Iris pigment epithelial cell (primary cell): ENCODE measurements at places on chromosomes 12 and 14.

DNA sequence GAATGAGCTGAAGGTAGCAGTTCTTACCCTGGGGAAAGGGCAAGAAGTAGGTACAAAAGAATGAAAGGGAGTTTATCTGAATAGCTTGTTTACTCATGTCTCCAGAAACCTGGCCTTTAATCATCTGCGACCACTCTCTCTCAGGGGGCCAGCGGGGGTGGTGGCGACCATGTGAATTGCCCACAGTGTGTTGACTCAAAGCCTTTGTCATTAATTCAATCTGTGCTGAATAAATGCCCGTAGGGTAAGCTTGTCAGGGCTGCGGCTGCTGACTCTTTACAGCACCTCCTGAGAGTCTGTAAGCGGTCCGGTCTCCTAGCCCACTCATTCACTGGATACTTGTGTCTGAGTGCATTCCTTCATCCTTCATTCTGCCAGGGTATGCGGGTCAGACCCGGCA, 874.4 kb downstream of the SLC6A15 start:
- DNase-seq = no peak

DNA sequence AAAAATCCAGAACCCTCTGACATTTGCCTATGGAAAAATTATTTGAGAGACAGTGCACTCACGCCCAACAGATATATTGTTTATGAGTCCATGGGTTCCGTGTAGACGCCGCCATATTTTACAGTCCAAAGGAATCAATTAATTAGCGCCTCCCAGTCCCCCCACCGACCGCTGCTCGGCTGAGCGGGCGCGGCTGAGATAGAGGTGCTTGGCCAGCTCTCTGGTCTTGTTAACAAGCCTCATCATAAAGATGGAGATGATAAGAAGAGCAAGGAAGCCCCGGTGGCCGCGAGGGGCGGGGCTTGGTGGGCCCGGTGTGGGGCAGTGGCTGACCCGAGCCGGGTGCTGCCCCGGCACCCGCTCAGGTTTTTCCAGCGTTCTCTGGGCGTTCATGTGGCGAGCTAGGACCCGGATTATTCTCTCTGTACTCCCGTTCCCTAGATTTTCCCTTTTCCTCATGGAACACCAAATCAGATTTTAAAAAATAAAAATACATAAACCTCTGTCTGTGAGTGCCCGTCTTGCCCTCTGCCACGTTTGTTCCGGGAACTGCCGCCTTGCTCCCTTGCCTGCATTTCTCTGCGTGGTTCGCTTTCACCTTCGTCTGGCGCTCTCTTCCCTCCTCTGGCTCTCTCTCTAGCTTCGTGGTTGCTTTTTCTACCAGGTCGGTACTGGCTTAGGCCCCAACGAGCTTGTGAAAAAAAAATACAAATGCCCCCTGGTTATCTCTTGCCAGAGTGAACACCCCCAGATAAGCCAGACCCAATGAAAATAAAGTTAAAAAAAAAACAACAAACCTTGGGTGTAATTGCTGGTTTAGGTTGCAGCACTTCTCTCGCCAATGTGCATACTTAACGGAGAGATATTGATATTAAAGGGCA, 9.0 kb downstream of the HOXC12 start:
- no peak for DNase-seq

DNA sequence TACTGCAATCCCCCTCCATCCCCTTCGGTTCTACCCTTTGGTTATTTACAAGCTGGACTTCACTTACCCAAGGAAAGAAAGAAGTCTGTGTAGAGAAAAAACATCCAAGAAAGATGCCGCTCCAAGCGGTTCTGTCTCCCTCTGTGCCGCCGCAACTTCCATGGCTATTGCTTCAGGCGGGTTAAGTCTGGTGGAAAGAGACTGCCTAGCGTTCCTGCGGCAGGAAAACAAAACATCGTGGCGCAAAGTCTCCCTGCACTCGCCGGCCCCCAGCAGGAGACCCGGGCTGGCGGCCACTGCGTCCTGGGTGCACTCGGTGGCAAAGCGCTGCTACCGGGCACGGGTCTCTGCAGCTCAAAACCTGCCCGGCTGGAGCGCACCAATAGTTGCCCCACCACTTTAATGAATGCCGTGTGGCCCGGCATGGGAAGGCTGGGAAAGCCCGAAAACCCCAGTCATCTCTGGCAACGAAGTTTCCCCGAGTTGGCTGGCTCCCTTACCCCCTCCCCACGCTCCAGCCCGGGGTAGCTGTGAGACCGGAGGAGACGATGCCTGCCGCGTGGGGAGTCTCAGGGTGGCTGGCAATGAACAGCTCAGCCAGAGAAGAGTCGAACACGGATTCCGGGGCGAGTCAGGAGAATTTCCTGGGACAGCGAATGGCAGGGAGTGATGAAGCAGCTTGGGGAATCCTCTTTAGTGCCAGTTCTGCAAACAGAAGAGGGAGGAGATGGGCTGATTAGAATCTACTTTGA, 3.5 kb upstream of the KCNK10 start:
- DNase-seq = no peak

- no peak for DNase-seq
Observed at GRCh38 chr14:88023658-88024187, 18.8 kb downstream of the GPR65 start.

DNA sequence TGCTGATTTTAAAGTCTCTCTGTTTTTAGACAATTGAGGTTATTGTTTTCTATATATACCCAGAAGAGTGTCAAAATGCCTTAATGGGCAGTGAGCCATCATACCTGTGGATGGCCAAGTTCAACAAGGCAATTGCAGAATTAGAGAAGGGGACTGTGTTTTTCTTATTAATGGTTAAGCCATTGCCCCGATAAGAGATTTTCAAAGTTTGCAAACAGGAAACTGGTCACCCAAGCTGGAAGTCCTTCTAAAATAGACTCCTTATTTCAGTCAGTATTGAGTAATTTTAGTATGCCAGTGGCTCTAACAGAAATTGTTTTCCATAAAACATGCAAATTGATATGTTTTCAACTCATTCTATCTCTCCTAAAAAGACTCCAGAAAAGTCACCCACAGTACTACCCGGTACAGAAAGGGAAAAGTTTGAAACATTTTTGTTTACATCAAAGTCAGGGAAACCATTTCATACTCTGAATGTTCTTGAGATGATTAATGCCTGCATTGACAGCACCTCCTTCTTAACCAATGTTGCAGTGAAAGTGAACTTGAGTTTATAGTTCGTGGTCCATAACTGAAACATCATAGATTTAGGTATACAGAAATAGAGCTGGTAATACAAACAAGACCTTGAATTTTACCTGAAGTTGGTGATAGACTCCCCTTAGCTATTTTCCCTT, 191.1 kb downstream of the TMX1 start:
- peak; percentile 69 for DNase-seq

- no peak for DNase-seq
Observed at GRCh38 chr12:48027183-48028002, 23.1 kb upstream of the COL2A1 start.

- peak; percentile 67 for DNase-seq
Observed at GRCh38 chr12:124391340-124392261, 96.7 kb downstream of the RFLNA start.

- DNase-seq = no peak
Observed at GRCh38 chr12:80710727-80711449, 3.5 kb downstream of the MYF6 start.

DNA sequence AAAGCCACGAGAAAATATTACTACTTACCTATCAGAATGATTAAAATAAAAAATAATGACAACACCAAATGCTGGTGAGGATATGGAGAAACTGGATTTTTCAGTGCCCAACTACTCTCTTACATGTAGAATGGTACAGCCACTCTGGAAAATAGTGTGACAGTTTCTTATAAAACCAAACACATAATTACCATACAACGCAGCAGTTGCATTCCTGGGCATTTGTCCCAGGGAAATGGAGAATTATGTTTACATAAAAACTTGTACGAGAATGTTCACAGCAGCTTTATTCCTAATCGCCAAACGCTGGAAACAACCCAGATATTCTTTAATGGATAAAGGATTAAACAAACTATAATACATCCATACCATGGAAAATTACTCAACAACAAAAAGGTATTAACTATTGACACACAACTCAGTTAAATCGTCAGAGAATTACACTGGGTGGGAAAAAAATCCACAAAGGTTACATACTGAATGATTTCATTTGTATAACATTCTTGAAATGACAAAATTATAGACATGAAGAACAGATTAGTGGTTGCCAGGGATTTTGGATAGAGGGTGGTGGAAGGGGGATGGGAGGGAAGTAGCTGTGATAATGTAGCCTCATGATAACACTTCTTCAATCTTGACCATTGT, 35.4 kb downstream of the TAOK3 start:
- peak; percentile 75 for DNase-seq

DNA sequence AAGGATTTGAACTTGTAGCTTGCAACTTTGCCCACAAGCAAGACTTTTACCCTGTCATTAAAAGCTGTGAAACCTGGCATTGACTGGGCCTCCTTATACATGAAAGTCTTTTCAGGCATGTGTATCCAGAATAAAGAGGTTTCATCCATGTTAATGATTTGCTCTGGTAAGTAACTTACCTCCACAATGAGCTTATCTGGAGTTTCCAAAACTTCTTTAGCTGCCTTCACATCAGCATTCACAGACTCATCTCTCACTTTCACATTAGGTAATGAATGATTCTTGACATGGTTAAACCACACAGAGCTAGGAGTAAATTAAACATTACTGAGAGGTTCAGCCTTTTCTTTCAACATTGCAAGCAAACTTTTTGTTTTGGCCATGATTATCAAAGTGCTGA, 234.4 kb upstream of the CLEC14A start:
- DNase-seq = no peak

- peak; percentile 49 for DNase-seq
Observed at GRCh38 chr14:59534361-59534987, 42.1 kb downstream of the CCDC175 start.

GRCh38 chr14:64266239-64266638, 27.9 kb downstream of the ESR2 start:
- DNase-seq = peak; percentile 73

- DNase-seq = no peak
Observed at GRCh38 chr14:59107819-59108218, 80.6 kb upstream of the DAAM1 start.

GRCh38 chr12:3055704-3056467, 21.3 kb upstream of the TSPAN9 start:
- no peak for DNase-seq

GRCh38 chr14:22976620-22977433, 5.5 kb downstream of the AJUBA start:
- peak; percentile 46 for DNase-seq

- no peak for DNase-seq
Observed at GRCh38 chr12:4036671-4037271, 163.6 kb upstream of the PARP11 start.

- DNase-seq = no peak
Observed at GRCh38 chr12:614411-614970, 48.8 kb downstream of the NINJ2 start.
